Activated naive CD4-positive, alpha-beta T cell treated with anti-CD3 and anti-CD28 coated beads for 36 hours (primary cell): ENCODE measurements at places on chromosomes 2 and 18.

DNA sequence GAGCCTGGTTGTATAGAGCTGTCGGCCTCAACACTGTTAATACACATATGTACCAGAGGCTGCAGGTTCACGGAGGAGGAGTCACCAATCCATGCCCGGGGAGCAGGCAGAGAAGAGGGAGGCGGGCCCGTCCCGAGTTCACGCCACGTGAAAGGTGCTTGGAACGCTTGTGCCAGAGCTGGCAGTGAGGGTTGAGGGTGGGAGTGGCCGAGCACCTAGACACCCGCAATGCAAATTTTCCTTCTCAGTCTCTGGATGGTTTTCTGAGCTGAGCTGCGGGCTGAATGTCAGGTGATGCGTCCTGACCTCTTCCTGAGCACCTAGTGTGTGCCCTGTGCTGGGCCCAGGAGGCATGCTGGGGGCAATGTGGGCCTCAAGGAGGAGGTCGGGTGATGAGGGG lies 52.2 kb downstream of the ODC1 start:
- no peak for DNase-seq

DNA sequence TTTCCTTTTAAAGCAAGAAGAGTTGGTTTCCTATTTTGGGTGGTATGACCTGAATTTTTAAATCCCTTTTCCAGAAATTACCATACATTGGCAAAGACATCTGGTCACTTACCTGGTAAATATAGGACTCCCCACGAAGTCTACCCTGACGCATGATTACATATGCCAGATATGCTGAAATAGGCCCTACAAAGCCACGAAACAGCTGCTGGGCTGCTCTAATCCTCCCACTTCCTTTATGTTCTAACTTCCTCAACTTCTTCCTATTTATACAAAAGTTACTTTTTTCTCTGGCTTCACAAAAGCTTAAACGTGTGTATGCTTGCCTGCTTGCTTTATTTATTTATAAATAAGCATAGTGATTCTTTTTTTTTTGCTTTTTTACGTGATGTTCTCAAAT lies 186.0 kb upstream of the EPHA4 start:
- DNase-seq: no peak

GRCh38 chr18:7382328-7383001 lies 151.6 kb downstream of the LRRC30 start:
- DNase-seq: no peak

GRCh38 chr2:128548461-128548891 lies 229.8 kb upstream of the HS6ST1 start:
- no peak for DNase-seq

DNA sequence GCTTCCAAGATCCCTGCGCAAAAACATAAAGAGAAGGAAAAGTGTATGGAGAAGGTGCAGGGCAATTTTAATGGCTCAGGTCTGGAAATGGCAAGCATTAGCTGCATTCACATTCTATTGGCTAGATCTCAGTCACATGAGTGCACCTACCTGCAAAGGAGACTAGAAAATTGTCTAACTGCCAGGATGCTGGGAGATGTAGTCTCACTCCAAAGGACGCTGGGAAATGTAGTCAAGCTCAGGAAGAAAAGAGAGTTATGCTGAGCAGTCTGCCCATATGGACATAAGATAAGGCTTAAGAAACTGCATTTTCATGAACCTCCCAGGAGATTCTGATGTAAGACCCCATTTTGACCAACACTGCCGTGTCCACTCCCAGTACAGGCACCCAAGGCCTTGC lies 9.5 kb upstream of the KLHL29 start:
- no peak for DNase-seq

GRCh38 chr2:239898292-239898925 lies 126.7 kb downstream of the NDUFA10 start:
- no peak for DNase-seq

DNA sequence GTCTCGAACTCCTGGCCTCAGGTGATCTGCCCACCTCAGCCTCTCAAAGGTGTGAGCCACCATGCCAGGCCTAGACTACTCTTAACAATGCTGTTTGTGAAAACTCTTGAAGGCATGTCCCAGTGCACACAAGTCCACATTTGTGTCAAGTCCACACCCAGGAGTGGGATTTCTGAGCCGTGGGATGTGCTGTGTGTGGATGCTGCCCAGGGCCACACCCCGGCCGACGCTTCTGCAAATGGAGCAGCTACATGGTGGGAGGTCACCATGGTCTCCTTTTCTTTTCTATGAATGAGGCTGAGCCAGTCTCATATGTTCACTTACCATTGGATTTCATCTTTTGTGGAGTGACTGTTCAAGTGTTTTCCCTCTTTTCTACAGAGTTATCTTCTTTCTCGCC lies 15.8 kb downstream of the SNED1 start:
- no peak for DNase-seq

DNA sequence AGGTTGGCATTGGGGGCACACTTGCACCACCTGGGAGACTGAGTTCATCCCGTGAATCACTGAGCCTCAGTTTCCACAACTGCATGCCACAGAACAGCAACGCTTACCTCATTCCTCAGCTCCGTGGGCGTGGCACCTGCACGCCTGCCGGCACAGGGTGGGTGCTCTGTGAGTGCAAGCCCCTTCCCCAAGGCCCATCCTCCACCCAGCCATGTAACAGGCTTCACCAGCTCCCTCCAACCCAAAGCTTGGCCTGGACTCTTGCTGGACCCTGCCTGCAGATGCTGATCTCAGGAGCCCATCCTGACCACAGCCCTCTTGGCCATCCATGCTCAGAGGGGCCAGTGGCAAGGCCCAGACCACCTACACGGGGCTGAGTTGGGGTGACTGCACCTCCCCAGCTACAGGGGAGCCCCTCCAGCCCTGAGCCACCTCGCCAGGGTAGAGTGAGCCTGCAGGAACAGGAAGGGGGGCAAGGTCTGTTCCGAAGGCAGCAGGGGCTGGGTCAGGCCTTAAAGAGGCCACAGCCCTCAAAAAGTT lies 1.8 kb downstream of the PRLH start:
- no peak for DNase-seq

DNA sequence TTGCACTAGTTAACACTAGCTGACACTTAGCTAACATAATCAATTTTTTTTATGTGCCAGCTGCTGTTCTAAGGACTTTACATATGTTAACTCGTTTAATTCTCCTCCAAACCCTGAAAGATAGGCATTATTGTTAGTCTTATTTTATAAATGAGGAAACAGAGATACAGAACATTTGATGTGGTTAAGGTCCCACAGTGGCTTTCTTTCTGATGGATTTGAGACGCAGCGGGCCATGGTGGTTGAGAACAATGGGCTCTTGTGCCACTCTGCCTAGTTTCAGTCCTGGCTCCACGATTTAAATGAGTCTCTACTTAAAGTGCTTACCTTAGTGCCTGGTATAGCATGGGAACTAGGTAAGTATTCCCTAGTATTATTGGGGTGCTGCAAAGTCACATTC lies 201.9 kb upstream of the SPRED2 start:
- no peak for DNase-seq

DNA sequence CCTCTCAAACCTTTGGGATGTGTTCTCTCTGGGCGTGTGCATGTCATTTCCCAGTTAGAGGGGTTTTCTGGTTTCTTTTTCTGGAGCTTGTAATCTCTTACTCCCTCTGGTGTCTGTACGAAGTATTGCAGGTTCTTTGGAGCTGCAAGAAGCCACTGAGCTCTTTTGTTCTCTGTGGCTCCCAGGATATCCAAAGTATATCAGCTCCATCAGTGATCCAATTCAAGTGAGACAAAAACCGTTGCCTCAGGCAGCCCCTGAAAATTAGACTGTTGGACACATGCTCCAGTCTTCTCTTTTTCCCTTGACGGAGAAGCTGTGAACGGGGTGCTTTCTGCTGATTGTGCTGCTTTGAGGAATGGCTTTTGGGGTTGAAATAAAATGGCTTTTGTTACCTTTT lies 59.0 kb upstream of the LDLRAD4 start:
- DNase-seq: peak; percentile 34

- DNase-seq: no peak
Observed at GRCh38 chr2:127422559-127423477, 4.6 kb downstream of the PROC start.

DNA sequence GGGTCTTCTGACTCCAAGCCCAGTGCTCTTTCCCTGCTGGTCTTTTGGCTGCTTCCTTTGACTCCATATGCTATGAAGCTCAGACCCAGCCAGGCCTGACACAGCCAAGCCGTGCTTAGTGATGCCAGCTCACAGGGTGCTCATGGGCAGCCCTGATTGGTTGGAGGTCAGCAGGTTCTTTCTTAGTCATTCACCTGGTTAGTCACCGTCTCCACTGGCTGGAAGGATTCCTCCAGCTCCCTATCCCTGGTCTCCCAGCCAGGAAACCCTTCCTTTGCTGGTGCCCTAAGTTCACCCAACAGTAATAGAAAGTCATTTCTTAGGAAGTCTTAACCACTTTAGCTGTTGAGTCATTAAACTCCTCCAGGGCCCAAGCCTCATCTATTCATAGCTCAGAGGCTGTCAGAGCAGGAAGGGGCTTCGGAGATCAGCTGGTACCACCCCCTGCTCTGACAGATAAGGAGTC lies 3.9 kb downstream of the KCNK3 start:
- no peak for DNase-seq

- peak; percentile 58 for DNase-seq
Observed at GRCh38 chr2:202172439-202173211, 65.8 kb downstream of the SUMO1 start.

DNA sequence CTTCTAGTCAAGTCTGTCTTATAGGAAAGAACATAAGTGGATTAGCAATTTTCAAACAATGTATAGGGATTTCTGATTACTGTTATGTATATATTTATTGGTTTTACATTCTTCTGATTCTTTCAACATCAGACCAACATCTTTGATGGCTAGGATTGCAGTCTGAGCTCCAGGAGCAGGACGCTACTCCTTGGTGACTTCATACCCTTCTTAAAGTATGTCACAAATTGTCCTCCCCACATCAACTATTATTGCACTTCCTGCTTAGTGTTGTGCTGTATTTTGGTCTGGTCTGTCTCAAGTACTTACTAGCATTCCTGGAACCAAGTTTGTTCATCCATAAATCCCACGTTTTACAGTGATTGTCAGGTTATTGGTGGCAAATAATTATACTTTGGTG lies 49.0 kb downstream of the MAP2 start:
- no peak for DNase-seq

GRCh38 chr2:134549104-134549503 lies 169.7 kb downstream of the TMEM163 start:
- no peak for DNase-seq

- peak; percentile 19 for DNase-seq
Observed at GRCh38 chr2:215553946-215554345, 118.1 kb upstream of the FN1 start.

DNA sequence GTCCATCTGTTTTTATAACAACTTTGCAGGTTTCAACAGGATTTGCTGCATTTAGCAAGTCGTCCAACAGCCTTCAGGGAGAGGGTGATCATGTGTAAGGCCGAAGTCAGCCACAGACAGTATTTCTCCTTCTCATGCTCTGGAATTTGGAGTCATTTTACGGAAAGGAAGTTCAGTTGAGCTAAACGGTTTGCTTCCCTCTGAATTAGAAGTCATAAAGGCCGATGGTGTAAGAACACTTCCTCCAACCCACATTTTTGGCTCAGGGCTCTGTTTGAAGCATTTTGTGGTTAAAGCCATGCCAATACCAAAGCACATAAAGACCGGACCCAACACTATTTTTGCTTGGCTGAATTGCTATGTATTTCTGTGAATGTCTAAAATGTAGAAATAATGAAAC lies 129.5 kb downstream of the TMEM182 start:
- DNase-seq: no peak

GRCh38 chr2:120239488-120240287 lies 13.0 kb upstream of the RALB start:
- DNase-seq: no peak

DNA sequence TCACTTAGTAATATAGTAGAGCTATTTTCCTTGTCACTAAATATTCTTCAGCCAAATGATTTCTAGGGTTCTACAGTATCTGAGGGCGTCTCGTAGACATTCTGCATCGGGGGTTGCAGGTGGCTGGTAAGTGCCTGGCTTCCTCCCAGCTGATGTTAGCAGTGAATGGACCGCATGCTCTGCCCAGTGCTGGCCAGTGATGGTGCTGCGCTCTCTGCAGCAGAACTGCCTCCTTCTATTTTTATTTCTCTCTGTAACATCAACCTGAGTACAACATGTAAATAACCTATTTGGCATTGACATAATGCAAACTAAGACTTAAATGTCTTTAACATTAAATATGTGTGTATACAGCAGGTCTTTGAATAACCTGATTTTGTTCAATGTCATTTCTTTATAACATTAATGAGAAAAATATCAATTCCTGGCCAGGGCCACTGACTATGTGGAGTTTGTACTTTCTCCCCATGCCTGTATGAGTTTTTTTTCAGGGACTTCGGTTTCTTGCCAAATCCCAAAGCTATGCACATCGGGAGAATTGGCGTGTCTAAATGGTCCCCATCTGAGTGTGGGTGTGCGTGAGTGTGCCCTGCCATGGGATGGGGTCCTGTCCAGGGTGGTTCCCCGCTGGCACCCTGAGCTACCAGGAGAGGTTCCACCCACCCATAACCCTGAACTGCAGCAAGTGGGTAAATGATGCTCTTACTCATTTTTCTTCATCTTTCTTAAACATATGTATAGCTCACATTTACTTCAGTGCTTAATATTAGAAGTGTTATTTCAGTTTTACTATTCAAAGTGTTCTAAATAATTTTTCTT lies 278.2 kb upstream of the EPAS1 start:
- no peak for DNase-seq

DNA sequence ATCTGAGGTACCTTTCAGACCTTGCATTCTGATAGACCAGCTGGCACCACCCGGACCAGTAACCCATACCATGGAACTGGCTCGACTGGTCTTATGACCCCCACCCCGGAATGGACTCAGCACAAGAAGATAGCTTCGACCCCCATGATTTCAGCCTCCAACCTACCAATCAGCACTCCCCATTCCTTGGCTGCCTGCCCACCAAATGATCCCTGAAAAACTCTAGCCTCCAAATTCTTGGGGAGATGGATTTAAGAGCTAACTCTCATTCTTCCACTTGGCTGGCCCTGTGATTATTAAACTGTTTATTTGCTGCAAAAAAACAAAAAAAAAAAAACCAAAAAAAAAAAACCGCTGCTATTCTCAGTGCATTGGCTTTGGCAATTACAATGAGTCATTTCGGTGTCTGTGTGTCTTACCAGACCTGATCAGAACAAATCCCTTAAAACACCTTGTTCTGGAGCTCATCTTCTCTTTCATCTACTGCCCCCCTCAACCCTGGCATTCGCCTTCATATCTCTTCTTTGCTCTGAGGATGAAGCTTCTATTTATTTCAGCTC lies 60.1 kb upstream of the KIF5C start:
- no peak for DNase-seq

GRCh38 chr2:233981574-233982420 lies 64.6 kb downstream of the TRPM8 start:
- no peak for DNase-seq

- DNase-seq: no peak
Observed at GRCh38 chr2:47065343-47065742, 89.8 kb downstream of the STPG4 start.

- no peak for DNase-seq
Observed at GRCh38 chr2:74870951-74871350, 37.0 kb downstream of the HK2 start.

- no peak for DNase-seq
Observed at GRCh38 chr2:190478572-190479195, 55.8 kb downstream of the NEMP2 start.

GRCh38 chr2:172288603-172289002 lies 138.8 kb upstream of the ITGA6 start:
- peak; percentile 73 for DNase-seq
